ENCODE measurements at places on chromosomes 11 and 22.
A peak's percentile ranks its signal among the peaks of the same experiment; 100 is the strongest.

GRCh38 chr11:27619763-27620335, 80.4 kb downstream of the BDNF start:
- no peak for DNase-seq

DNA sequence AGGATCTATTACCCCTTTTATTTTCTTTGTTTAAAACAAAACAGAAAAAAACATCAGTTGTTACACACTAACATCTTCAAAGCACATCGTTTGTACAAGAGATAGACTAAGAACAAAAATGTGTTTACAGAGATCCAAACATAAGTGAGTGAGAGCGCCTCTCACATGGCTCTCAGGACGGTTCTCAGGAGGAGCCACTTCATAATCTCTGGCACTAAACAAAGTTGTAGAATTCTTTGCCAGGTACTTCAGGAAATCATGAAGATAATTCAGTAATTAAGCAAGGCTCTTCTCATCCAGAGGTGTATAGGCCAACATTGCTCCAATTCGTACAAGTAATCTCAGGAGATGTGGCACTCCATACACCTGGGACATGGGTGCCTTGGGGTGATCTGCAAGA, 29.8 kb downstream of the PDE3B start:
- no peak for DNase-seq

DNA sequence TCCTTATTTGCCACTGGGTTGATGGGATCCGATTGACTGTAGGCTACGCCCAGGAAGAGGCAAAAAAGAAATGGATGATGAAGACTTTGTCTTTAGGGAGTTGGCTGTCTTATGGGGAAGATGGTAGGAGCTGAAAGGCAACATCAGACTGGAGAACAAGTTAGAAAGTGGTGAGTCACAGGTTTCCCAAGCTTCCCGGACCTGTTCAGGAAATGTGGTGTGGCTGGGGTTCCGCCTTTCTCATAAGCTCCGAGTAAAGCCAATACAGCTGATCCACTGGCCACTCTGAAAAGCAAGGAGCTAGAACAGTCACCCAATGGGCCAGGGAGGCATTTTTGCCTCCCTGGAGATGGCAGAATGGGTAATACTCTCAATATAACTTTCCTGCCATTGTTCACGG, 194.5 kb downstream of the SNX19 start:
- no peak for DNase-seq

GRCh38 chr11:118000850-118001228, 14.6 kb downstream of the IL10RA start:
- no peak for DNase-seq

DNA sequence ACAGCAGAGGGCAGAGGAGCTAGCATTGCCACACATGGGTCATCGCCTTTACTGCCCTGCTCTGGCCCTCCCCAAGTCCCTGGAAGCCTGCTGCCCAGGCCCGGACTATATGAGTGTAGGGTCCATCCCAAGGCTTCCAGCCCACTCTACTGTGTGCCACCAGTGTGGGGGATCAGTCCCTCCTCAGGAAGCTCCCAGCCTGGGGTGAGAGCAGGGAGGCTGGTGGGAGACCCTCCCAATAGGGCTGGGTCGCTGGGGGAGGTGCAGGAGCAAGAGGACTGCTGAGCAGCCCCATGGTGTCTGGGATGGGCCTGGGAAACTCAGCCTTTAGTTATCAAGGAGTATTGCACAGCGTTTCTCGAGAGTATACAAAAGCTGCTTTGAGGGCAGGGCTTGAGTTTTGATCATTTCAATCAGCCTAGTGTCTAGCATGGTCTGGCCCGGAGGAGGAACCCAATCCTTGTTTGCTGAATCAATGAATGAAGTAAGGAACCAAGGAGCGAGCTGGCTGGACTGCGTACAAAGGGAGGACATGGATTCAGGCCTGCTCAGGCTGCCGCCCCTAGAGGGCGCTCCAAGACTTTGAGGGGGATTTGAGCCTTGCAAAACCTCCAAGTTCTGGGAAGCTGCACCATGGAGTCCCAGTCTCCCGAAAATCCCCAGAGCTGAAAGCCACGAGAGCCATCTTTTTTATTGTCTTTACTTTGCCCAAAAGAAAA, 89.0 kb upstream of the PARVA start:
- no peak for DNase-seq

DNA sequence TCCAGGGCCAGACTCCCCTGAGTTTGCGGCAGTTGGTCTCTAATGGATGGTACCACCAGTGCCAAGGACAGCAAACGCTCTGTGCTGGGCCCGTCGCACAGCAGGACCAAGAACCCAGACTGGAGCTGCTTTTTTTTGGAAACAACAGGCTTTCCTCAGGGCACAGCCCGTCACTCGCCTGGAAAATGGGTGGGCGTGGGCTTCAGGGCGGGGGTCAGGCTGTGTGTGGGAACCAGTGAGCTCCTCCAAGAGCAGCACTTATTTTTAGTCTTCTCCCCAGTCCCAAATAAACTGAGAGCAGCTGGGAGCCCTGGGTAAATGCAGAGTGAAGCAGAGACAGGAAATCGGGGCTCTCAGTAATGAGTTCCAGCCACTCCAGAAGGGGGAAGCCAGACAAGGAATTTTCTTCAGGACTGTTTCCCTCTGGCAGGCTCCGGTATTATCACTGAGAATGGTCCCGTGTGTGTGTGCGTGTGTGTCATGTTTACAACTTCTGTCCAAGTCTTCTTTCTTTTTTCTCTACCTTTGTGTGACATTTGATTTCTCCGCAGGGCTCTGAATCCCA, 63.0 kb downstream of the PPFIBP2 start:
- no peak for DNase-seq

DNA sequence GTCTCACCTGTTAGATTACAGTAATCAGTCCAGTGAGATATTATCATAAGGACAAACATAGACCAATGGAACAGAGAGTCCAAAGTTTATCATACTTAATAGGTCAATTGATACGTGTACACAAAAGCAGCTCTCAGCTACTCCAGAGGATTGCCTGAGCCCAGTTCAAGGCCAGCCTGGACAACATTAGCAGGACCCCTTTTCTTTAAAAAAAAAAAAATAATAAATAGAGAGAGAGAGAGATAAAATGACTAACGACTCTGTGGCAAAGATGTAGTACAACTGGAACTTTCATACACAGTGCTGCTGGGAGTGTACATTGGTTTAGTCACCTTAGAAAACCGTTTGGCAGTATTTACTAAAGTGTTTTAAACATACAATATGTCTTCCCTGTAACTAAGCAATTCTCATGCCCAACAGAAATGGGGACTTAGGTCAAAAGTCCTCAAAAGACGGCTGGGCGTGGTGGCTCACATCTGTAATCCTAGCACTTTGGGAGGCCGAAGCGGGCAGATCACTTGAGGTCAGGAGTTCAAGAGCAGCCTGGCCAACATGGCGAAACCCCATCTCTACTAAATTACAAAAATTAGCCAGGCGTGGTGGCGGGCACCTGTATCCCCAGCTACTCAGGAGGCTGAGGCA, 10.6 kb downstream of the SNX32 start:
- DNase-seq = no peak

DNA sequence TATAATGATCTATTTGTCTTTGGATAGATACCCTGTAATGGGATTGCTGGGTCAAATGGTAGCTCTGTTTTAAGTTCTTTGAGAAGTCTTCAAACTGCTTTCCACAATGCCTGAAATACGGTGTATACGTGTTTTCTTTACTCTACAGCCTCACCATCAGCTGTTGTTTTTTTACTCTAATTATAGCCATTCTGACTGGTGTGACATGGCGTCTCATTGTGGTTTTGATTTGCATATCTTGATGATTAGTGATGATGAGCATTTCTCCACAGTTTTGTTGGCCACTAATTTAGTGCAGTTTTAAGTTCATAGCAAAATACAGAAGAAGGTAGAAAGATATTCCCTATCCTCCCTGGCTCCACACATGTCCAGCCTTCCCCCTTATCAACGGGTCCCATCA, 26.3 kb upstream of the VPREB1 start:
- DNase-seq = no peak

DNA sequence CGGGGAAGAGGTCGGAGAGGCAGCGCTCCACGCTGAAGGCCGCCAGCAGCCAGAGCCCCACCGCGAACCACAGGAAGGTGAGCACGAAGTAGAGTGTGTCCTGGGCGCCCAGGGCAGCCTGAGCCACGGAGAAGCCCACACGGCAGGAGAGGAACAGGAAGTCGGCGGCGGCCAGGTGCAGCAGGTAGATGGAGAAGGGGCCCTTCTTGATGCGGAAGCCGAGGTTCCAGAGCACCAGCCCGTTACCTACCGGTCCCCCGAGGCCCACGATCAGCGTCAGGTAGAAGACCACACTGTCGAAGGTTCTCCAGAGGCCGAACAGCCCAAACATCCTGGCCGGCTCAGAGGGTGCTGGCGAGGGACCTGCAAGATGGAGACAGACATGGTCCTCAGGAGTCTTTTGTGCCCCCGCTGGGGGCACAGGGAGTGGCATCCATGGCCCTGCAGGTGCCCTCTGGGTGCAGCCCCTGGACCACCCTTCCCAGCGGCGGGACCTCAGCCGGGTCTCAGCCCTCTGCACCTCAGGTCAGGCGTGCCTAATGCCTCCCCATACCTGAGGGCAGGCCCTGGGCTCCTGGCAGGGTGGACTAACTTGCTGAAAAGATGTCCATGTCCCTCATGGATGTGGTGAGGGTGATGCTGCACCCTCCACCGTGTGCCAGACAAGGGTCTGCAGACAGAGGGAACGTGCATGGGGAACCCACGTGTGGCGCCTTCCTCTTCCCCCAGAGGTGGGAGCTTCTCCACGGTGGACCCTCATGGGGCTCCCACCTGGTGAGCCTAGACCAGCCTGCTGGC, at the start of gene MRGPRG:
Gene MRGPRG, minus strand, starts transcription at position 331 of the 798 bp plus-strand sequence. Its CDS starts 0 bp downstream, at position 331.
- no peak for DNase-seq

- DNase-seq = no peak
These were observed 26.4 kb downstream of the CAPN1 start for GRCh38 chr11:65207918-65208784.

- no peak for DNase-seq
These were observed 16.6 kb downstream of the OSBP start for GRCh38 chr11:59598961-59599360.

DNA sequence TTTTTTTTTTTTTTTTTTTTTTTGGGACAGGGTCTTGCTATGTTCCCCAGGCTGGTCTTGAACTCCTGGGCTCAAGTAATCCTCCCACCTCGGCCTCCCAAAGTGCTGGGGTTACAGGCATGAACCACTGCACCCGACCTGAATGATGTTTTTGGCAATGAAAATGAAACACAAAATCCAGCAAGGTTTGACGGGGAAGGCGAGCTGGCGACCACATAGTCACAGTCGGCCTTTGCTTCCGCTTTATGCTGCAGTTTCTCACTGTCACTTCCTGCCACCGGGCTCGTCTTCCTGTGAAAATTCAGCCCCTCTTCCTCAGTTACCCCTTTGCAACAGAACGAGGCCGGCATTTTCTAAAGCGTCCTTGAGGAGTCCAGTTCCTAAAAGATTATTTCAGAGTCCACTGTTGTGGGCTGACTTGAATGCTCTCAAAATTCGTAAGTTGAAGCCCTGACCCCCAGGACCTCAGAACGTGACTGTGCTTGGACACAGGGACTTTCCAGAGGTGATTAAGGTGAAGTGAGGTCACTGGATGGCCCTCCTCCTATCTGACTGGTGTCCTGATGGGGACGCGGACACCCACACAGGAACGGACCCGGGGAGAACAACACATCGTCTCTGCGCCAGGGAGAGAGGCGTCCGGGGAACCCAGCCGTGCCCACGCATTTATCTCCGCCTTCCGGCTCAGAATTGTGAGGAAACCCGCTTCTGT, 2.9 kb upstream of the BID start:
- peak; percentile 45 for DNase-seq

- no peak for DNase-seq
These were observed 39.5 kb upstream of the EP300 start for GRCh38 chr22:41052661-41053490.
